ENCODE measurements at places on chromosomes 2 and 18.

DNA sequence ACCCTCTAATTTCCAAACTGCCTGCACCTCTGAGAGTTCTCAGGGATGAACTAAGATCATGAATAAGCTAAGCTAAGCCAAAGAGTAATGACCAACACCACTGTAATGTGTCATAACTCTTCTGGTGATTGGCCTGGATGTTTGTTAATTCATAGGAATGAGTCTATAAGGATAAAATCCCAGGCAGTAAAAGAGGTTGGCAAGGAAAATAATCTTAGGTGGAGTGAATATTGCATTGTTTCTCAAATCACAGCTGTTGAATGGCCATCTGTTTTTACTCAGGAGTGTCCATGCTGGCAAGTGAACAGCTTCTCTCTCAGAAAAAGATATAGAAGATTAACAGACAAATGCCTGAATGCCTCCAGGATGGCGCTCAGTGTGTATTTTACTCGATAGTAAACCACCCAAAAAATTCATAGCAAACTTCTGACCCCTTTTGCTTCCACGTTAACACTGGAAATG is 60.8 kb upstream of the GLS start:
- peak; percentile 97 for DNase-seq

- no peak for DNase-seq
These were observed 18.7 kb upstream of the SULT1C3 start for GRCh38 chr2:108220942-108221541.

DNA sequence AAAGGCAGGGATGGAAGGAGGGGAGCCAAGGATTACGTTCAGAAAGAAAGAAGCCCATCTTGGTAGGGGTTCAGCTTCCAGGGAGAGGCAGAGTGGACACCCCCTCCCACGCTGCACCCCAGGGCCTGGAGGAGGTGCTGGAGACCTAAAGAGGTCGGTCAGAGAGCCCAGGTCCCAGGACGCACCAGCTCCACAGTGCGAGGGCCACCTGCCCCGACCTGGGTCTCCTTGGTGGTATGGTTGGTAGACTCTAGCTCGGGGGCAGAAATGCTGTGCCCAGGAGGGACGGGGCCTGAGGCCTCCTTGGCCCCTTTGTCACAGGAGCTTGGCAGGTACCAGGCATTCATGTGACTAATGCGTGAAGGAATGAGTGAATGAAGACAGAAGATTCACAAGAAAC is 87.1 kb upstream of the RAB6C start:
- no peak for DNase-seq

- DNase-seq, result no peak
These were observed 181.4 kb downstream of the MYO5B start for GRCh38 chr18:50013363-50014138.

DNA sequence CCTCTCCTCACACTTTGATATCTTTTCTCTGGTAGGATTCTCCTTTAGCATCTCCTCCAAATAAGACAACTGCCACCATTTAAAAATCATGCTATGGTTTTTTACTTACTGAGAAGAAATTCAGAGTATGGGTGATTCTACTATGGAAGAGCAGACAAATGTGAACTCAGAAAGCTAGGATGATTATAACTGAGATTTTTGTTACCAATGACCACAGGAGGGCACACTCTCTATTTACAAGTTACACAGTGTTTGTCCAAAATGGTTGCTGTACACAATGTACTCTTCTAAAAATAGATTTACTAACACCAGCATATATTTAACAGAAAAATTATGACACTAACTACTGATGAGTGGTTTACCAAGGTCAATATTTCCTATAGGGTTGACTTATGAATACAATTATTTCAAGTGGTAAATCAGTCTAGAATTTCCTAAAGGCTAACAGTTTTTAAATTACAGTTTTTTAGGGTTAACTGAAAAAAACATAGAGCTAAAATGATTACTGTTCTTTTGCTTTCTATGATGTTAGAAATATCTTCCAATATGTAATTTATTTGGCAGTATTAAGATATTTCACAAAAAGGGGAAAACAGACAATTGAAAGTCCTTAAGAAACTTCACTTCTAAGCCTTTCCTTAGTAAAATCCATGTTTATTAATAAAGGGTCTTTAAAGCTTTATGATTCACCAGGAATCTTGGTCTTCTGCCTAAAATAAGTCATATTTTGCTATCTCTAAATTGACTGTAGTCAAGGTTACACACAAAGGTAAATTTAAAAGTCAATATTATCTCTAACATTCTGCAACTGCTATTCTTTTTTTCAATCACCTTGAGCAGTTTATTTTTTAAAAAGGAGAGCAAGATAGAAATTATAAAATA is 57.2 kb downstream of the MAP4K3 start:
- peak; percentile 16 for DNase-seq

- no peak for DNase-seq
These were observed 34.5 kb upstream of the L3MBTL4 start for GRCh38 chr18:6449213-6449612.

GRCh38 chr2:160044728-160045127 is 17.7 kb downstream of the PLA2R1 start:
- DNase-seq, result no peak

DNA sequence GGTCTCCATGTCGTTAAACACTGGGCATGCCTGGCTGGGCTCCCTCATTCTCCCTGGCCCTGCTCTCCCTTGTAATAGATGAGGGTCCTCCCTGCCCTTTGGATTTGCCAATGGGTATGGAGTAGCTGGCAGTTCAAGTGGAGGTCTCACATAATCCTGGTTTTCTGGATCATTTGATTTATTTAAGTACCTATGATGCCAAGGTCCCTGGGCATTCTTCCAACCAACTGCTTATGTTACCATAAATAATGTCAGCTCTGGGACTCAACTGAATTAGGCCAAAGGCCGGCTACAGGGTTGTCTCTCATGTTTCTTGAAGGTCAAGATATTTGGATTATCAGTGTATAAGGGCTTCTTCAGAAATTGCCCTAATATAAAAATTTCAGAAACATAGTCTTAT is 104.9 kb upstream of the LYPD6 start:
- no peak for DNase-seq
